ENCODE measurements at places on chromosomes 2 and 18.

GRCh38 chr2:99562516-99562915, 72.7 kb upstream of the REV1 start:
- no peak for DNase-seq

DNA sequence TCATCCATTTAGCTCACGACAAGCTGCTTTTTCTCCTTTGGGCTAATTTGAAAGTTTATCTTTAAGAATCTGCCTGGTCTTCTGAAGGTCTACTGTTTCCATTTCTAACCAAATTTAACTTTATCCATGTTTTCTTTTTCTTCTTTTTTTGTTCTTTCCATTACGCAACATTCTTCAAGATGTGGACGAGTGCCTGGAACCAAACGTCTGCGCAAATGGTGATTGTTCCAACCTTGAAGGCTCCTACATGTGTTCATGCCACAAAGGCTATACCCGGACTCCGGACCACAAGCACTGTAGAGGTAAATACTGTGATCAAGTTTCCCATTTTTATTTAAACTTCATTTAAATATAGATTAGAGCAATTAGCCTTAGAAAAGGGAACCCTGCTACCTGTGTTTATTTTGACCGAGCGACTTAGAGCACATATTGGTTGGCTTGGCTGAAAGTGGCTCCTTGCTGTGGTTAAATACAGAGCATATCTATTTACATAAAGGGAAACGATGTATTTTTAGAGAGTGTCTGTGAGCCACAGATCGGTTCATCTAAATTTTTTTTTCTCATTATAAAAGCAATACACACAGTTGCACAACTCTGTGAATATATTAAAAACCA, 183.4 kb upstream of the RASGRP3 start:
- no peak for DNase-seq

GRCh38 chr2:223563462-223563861, 38.7 kb downstream of the SCG2 start:
- DNase-seq: no peak

DNA sequence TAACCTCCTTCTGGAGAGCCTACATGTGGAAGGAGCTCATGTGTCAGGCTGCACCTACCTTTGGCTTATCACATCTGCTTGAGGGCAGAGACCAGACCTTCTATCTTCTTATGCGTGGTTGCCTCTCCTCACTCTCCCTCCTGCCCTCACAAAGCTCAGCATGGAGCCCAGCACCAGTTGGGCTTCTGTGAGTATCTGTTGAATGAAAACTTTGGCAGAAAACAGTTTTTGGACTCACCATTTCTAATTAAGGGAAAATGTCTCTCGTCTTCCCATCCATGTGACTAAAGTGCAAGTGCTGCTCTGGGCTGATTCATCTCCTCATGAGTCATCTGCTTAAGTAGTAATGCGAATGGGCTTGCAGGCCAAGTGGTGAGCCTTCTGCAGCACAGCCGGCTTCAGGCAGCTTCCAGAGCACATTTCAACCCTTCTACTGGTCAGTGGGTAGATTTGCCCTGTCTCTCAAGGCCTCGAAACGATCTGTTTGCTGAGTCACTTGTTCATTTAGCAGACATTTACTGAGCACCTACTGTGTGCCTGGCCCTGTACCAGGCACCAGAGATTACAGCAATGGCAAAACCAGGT, 102.6 kb downstream of the VSNL1 start:
- DNase-seq: no peak

- no peak for DNase-seq
Measured at GRCh38 chr18:3058328-3059191, 45.6 kb upstream of the LPIN2 start.

DNA sequence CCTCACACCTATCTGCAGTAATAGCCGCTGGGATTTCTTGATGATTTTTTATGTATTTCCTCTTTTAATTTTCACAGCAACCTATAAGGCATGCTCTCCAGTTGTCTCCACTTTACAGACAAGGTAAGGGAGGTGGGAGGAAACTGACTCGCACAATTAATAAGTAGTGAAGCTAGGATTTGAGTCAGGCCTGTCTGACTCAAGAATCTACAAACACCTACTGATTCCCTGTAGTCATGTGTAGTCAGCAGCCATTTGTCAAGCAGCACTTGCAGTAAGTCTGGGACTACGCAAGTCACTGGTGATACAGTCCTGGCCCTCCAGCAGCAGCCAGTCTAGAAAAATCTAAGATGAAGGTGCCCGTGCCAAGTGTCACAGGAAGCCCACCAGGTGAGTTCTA, 193.6 kb upstream of the PKDCC start:
- DNase-seq: no peak

- no peak for DNase-seq
Measured at GRCh38 chr2:113291191-113291590, 12.5 kb upstream of the PAX8 start.

GRCh38 chr2:182349268-182349667, 77.6 kb downstream of the PDE1A start:
- DNase-seq: no peak

DNA sequence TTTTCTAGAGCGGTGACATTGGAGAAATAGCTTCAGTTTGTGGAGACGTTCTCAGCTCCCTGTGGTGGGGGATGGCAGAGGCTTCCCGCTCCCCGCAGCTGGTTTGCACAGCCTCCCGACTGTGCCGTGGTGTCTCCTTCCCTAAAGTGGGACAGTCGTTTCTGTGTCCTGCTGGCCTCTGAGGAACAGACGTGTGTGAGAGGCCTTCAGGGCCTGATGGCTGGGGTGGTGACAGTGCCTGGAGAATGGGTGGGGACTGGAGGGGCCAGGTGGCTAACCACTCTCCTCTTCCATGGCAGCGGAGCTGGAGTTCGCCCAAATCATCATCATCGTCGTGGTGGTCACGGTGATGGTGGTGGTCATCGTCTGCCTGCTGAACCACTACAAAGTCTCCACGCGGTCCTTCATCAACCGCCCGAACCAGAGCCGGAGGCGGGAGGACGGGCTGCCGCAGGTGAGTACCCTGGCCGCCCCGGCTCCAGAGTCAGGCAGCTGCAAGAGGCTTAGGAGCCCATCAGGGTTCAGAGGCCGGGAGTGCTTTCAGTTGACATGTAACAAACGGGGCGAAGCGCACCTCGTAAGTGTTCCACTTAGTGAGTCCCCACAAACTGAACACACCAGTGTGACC, 105.4 kb downstream of the FAM210A start:
- DNase-seq: no peak

GRCh38 chr2:128316777-128317180, 1.9 kb downstream of the HS6ST1 start:
- DNase-seq: no peak

DNA sequence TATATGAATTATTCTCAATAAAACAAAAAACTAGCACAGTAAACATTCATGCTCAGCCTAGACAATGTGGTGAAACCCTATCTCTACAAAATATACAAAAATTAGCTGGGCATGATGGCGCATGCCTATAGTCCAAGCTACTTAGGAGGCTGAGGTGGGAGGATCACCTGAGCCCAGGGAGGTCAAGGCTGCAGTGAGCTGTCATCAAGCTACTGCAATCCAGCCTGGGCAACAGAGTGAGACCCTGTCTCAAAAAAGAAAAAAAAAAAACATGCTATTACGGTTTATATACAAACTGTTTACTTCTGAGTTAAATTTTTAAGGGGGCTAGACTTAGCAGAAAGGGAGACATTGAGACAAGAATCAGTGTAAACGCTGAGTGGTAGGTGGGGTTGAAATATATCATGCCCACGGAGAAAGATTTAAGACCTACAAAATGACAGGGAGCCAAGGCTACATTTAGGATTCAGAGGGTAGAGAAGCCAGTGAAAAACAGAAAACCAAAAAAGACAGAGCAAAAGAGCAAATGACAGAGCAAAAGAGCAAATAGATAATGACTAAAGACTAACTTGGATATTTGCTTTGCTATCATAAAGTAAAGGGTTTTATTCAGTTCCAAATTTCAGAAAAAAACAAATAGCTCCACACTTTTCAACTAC, 7.5 kb downstream of the TTC32 start:
- no peak for DNase-seq

DNA sequence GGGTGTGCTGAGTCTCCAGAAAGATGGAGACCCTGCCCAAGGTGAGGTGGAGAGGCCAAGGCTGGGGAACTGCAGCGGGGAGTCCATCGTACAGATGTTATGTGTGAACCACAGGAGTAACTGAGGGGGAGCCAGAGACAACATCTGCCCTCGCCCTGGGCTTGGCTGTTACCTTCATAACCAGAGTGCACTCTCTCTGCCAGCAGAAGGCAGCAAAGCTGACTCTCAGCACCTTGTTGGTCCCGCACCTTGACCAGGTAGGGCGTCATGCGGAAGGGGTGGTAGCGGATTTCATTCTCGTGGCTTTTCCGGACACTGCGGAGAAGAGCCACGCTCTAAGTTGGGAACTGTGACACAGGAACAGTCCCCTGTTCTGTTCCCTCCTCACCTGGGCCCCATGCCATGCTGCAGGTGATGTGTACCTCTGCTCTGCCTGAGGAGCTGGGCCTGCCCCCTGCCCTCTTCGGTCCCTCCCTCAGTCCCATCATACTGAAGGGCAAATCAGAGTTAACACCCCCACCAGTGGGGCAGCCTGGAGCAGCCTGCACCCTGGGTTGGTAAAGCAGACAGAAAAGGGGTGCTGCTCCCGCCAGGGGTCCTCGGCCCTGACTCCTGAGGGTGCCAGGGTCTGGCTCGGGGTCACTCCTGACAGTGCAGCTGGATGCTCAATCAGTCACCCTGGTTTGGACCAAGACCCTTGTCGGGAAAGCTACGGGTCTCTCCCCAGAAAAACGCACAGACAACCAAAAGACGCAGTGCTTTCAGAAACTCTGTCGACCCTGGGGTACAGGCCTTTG, 20.3 kb downstream of the PER2 start:
- DNase-seq: no peak

DNA sequence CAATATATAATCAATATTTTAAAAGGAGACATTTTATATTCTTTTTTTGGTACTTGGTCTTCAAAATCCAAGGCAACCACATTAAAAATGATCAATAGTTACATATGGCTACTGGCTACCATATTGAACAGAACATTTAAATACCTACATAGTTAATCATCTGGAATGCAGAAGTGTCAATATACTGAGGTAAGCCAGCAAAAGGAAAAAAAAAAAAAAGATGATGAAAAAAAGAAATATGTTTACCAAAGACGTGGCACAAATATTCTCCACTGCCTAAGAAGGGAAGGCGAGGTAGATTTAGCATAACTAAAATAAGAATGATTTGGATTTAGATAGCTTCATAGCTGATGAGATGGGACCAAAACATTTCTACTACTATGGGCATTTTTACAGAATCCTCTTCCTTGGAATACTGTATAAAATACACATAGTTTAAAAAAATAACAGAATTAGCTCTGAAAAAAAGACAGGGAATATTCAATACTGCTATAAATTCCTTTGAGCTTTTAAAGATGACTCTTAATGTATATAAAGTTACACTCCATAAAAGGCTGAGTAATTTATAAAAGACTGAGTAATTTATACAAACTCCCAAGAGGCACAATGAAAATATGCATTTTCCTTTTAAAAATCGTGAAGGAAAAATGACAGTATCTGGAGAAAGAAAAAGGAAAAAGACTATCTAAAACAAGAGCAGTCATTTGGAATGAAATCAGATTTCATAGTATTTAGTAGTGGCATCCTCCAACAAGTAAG, 63.5 kb downstream of the CDH2 start:
- DNase-seq: no peak

GRCh38 chr2:219453671-219454590, 19.3 kb downstream of the SPEG start:
- no peak for DNase-seq

- no peak for DNase-seq
Measured at GRCh38 chr2:66794551-66794950, 359.6 kb downstream of the MEIS1 start.

- DNase-seq: no peak
Measured at GRCh38 chr2:107742460-107743027, 84.1 kb upstream of the RGPD4 start.

DNA sequence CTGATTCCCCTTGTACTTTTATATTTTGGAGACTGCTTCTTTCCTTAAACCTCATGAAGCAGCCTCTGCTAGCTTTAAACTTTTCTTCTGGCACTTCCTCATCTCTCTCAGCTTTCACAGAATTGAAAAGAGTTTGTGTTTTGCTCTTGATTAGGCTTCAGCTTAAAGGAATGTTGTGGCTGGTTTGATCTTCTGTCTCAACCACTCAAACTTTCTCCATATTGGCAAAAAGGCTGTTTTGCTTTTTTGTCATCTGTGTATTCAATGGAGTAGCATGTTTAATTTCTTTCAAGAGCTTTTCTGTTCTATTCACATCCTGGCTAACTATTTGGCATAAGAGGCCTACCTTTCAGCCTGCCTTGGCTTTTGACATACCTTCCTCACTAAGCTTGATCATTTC, 36.3 kb upstream of the MSTN start:
- DNase-seq: no peak

GRCh38 chr2:98561902-98562695, 46.2 kb downstream of the COA5 start:
- no peak for DNase-seq

- DNase-seq: no peak
Measured at GRCh38 chr2:217901835-217902378, 100.9 kb downstream of the TNS1 start.

- DNase-seq: no peak
Measured at GRCh38 chr2:109527846-109528705, 85.7 kb downstream of the SEPTIN10 start.

DNA sequence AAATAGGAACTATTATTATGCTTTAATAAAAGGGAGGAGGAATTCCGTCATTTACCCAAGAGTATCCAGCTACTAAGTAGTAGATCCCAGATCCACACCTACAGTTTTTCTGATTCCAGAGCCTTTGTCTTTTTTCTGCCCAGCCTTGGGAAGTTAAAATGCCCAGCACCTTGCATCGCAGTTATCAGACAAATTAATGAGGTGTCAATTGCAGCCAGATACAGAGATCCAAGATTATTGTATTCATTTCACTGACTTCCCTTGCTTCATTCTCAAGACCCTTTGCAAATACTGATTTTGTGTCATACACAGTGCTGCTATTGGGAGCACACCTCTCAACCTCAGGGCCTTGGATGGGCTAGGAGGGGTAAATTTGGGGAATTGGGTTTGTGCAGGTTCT, 1.1 kb downstream of the IL18R1 start:
- no peak for DNase-seq

DNA sequence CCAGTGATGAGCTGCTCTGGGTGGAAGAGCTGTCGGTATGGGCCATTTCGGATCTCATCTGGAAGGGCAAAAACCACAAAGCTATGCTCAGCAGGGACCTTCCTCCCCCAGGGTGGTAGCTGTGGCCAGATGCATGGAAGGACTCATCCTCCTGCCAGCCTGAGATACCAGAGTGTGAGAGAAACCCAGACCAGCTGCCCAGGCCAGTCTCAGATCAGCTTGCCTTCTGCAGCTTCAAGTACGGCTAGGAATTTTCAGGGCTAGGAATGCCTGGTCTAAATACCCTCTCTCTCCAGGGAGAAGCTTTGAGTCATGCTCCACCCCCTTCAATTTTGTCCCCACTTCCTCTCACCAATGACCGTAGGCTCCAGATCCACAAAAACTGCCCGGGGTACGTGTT, 1.4 kb upstream of the TUBA4B start:
- no peak for DNase-seq

- DNase-seq: no peak
Measured at GRCh38 chr2:120133572-120134244, 89.5 kb downstream of the TMEM185B start.

GRCh38 chr18:27206411-27206810, 21.3 kb upstream of the CHST9 start:
- DNase-seq: no peak

GRCh38 chr2:72755647-72756423, 70.0 kb downstream of the EXOC6B start:
- DNase-seq: no peak

- peak; percentile 57 for DNase-seq
Measured at GRCh38 chr2:45806563-45807358, 155.3 kb downstream of the PRKCE start.

- no peak for DNase-seq
Measured at GRCh38 chr18:77658751-77659448, 409.3 kb downstream of the GALR1 start.

Measured in GM13977 (cell line).